HFFc6 (cell line): ENCODE measurements at places on chromosomes 4 and X. TPM values are rescaled to one million over a fixed set of nuclear protein-coding genes. Genes with fewer than 3 reads are reported as not detected.

GAGE12H gene
- not detected in 3 replicates for total RNA-seq

CD38 gene
- not detected in 2 replicates for total RNA-seq

EGF gene
- 0.95 to 1.4 TPM (median 1.4 TPM) in 3 replicates for total RNA-seq

STAG2 gene
- 39.8 to 48.6 TPM (median 42.6 TPM) in 3 replicates for total RNA-seq

IL1RAPL2 gene
- 0.61 TPM in 1 of 3 replicates, not detected in the others for total RNA-seq

DIPK2B gene
- not detected in 2 replicates for total RNA-seq

ADGRG4 gene
- 0.02 to 0.05 TPM in 2 of 3 replicates, not detected in the other for total RNA-seq

ZFYVE28 gene
- total RNA-seq, result 1.5 to 5.4 TPM (median 4.9 TPM) in 3 replicates

STATH gene
- total RNA-seq, result not detected in 2 replicates

FRYL gene
- total RNA-seq, result 26.4 to 32.8 TPM (median 32.5 TPM) in 3 replicates

SLC25A31 gene
- total RNA-seq, result not detected in 2 replicates

ACOX3 gene
- 20.4 to 22.6 TPM (median 21.9 TPM) in 3 replicates for total RNA-seq

CACNA1F gene
- not detected in 3 replicates for total RNA-seq

RGN gene
- 0.48 and 2.8 TPM in 2 replicates for total RNA-seq

CYBB gene
- not detected in 3 replicates for total RNA-seq

MAGEA3 gene
- total RNA-seq, result 0.71 TPM in 1 of 3 replicates, not detected in the others

TSR2 gene
- total RNA-seq, result 32.9 to 34.0 TPM (median 33.1 TPM) in 3 replicates

CTSO gene
- total RNA-seq, result 2.3 to 4.0 TPM (median 2.5 TPM) in 3 replicates

LIAS gene
- total RNA-seq, result 7.3 to 9.4 TPM (median 9.1 TPM) in 3 replicates

TAF7L gene
- 0.26 to 0.60 TPM (median 0.57 TPM) in 3 replicates for total RNA-seq
